Right lung (tissue), 10 donors: ENCODE measurements at places on chromosomes 1 and 21.
A peak's percentile ranks its signal among the peaks of the same experiment; 100 is the strongest.

GRCh38 chr1:228166170-228166936 is 749 bp downstream of the IBA57 start:
- DNase-seq: no peak

GRCh38 chr1:109438798-109439297 is 12.6 kb upstream of the PSMA5 start:
- DNase-seq: no peak

DNA sequence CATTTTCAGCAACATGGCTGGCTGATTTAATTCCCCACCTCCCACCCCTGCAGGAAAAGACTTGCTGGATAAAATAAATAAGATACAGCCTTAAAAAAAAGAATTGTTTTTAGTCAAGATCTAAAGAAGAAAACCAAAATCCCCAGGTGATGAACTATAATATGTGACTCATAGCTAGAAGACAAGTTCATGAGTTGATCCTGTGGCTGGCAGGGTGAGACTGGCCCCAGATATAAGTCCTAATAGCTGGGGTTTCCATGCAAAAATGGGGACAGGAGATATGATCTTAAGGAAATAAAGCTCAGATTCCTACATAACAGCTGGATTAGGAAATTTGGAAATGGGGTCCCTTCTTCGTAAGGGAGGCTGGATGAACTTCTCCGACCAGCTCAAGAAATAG is 21.9 kb upstream of the RGSL1 start:
- no peak for DNase-seq

DNA sequence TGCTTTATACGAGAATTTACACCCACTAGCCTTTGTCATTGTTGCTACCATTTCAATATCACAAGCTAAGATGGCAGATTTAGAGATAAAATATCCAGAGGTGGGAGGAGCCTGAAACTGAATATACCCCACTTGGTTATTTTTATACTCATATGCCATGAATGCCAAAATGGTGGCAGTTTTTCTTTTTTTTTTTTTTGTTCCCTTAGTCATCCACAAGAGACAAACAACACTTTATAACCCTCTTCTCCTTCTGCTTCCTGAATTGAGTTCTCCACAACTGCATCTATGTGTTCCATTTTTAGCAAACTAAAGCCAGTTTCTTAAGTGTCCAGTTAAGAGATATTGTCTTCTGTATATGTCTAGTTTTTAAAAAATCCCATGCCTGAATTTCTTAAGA is 558.4 kb downstream of the LMO4 start:
- DNase-seq: no peak

- DNase-seq: no peak
Measured at GRCh38 chr1:33714421-33714820, 149.5 kb upstream of the HMGB4 start.

- no peak for DNase-seq
Measured at GRCh38 chr1:37765916-37766664, 1.2 kb upstream of the EPHA10 start.

DNA sequence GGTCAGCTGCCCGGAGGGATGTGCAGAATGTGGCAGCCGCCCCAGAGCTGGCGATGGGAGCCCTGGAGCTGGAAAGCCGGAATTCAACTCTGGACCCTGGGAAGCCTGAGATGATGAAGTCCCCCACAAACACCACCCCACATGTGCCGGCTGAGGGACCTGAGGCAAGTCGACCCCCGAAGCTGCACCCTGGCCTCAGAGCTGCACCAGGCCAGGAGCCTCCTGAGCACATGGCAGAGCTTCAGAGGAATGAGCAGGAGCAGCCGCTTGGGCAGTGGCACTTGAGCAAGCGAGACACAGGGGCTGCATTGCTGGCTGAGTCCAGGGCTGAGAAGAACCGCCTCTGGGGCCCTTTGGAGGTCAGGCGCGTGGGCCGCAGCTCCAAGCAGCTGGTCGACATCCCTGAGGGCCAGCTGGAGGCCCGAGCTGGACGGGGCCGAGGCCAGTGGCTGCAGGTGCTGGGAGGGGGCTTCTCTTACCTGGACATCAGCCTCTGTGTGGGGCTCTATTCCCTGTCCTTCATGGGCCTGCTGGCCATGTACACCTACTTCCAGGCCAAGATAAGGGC is 33.5 kb upstream of the LHX4 start:
- no peak for DNase-seq

DNA sequence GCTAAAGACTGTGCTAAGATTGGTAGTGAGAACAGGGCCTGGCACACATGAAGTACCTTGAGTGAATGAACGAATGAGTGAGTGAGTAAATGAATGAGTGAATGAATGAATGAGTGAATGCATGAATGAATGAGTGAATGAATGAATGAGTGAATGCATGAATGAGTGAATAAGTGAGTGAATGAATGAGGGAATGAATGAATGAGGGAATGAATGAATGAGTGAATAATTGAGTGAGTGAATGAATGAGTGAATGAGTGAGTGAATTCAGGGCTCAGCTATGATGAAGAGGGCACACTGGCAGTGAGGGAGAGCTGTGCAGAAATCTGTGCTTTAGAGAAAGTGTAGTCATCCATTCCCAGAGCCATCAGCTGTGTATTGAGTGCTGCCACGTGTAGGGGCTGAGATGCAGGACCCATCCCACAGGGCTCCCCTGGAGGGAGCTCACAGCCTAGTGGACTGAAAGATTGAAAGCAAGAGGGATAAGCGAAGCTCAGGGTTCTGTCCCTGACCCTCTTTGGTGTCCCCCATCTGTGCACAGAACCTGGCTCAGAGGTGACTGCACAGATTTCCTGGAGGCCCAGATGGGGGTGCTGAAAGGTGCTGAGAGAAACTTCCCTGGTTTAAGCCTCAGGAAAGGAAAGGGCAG is 217.9 kb upstream of the VAMP3 start:
- no peak for DNase-seq

- peak; percentile 82 for DNase-seq
Measured at GRCh38 chr1:200525090-200525987, 95.2 kb downstream of the KIF14 start.

GRCh38 chr1:55069280-55069679 is 29.9 kb downstream of the PCSK9 start:
- DNase-seq: no peak

DNA sequence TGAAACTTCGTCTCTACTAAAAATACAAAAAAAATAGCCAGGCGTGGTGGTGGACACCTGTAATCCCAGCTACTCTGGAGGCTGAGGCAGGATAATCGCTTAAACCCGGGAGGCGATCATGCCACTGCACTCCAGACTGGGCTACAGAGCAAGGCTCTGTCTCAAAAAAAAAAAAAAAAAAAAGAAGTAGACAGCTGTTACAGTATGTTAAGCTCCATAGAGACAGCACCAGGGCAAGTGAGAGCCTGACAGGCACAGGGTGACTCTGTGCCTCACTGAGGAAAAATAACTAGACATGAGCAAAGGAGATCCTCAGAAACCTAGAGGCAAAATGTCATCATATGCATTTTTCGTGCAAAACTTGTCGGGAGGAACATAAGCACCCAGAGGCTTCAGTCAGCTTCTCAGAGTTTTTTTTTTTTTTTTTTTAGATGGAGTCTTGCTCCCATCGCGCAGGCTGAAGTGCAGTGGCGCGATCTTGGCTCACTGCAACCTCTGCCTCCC is 9.0 kb upstream of the PRDX1 start:
- no peak for DNase-seq

GRCh38 chr1:208180421-208180820 is 63.8 kb downstream of the PLXNA2 start:
- no peak for DNase-seq

DNA sequence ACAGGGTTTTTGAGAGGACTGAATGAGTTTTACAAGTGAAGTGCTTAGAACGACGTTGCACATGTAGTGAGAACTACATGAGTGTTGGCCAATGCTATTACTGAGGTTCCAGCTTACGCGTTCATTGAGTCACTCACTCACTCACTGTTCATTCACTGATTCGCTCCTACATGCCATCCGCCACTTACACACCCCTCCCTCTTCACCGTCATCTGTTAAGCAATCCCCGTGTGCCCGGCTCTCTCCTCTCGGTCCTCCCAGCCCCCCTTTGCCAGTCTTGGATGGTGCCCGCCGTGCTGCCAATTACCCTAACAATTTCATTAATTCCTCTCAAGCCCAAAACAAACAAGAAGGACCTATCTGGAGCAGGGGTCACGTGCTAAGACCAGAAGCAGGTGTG is 27.3 kb upstream of the EPHA2 start:
- peak; percentile 61 for DNase-seq

- DNase-seq: no peak
Measured at GRCh38 chr1:173553312-173553711, 49.6 kb downstream of the SLC9C2 start.

DNA sequence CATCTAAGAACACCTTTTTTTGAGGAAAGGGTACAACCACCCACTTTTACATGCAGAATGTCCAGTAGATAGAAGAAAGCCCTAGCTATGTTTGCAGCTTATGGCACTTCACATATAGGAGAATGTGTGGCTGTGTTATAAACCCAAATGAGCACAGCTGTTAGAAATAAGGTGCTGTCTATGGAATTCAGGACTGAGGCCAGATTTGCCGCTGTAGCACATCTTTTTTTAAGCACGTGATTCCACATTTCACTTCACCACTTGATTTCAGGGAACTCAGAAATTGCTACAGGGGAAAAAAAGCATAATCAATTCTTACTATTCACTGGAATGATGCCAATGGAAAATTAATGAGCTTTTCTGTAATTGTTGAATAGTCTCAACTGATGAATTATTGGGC is 147.2 kb upstream of the ADAMTS5 start:
- no peak for DNase-seq

DNA sequence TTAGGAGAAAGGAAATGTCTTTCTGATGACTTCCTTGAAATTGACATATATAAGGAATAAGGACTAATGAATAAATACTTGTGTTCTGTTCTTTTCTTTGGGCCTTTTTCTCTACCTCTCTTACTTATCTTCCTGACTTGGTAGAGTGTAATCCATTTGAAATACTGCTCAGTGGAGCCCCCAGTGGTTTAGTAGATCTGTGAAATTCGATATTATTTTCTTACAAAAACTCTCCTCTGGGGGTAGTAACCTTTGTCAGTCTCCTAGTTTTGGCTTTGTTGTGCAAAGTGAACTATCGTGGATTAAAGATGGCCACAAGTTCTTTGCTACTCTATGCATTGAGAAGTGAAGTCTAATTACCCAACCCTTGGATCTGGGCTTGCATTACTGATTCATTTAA is 48.8 kb downstream of the DUSP10 start:
- no peak for DNase-seq

GRCh38 chr1:76802094-76802493 is 65.2 kb upstream of the ST6GALNAC5 start:
- DNase-seq: no peak

DNA sequence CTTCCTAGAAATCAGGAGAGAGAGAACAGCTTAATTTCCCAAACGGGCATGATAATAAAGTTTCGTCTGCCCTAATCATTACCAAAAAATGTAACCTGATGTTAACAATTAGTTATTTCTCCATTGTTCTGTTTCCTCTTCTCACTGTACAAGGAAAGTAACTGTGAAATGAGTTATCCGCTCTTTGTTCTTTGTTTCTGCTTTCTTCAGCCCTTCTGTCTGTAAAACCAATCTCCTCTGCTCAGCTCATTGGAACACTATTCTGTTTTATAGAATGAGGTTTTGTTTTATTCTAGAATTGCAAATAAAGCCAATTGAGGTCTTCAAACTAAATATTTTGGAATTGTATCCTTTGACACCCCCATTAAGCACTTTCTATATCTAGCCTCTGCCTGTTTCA is 8.8 kb upstream of the THEM4 start:
- DNase-seq: no peak

GRCh38 chr1:177355575-177355974 is 184.8 kb downstream of the BRINP2 start:
- DNase-seq: peak; percentile 23

DNA sequence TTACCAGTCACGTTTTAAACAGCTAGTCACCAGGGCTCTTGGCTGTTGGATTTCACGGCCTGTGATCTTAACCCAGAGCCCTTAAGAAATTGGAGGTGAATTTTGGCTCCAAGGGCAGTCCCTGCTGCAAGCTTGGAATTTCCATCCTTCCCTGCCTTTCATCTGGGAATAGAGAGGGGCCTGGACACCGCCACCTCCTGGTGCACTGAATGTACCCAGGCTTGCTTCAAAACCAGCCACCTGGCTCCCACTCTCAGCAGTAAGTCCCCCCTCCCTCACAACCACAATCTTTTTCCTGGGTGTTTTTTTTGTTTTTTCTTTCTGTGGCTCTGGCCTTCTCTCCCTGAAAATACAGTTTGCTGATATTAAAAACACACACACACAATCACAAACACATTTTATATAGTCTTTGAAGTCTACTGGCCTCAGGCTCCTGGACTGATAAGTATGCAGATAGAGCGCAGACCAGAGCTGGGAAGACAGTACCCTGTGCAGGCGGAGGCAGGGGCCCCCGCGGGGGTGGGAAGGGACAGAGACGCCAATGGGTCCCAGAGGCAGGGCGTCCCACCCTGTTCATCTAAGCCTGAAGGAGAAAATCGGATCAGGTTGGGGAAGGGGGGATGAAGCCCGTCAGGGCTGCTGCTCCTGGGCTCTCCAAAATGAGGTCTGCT is 65.8 kb upstream of the IGSF21 start:
- no peak for DNase-seq

- DNase-seq: no peak
Measured at GRCh38 chr1:98926597-98926996, 78.1 kb downstream of the PLPPR5 start.

DNA sequence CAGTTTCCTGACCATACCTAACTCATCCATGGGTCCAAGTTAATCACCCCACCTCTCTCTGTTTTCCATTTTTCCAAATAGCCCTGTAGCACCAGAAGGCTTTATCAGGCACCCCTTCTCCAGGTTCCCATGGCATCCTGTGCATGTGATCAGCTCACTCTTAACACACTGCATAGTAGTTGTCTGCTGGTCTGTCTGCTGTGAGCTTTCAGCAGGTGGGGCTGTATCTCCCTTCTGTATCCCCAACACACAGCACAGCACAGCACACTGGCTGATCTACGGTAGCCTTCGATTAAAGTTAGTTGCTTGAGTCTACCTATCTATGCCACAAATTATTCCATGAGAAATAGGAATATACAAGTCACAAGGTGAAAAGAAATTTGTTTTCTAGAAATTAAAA is 54.3 kb upstream of the C1orf198 start:
- DNase-seq: no peak

DNA sequence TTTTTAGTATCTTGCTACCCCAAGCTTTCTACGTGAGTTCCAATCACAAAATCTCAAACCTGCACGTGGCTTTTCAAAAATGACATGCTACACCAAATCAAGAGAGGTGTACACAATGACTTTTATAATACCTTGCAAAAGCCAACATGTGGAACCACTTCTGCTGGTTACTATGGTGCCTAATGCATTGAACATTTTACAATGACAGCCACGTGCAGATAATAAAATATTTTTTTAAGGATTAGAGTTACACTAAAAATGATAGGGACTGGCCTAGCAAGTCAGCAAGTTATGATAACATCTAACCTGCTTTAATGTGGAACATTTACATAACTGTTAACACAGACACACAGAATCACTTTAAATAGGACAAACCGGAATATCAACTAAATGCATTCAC is 30.2 kb downstream of the EYA3 start:
- DNase-seq: no peak
